Mesenchymal stem cell (in vitro differentiated cells and primary cell): ENCODE measurements at places on chromosomes 1 and 21.

GRCh38 chr1:151972542-151973248 is 21.0 kb downstream of the S100A10 start:
- H3K4me1 ChIP-seq: peaks cover 17% of the 10 kb centered on the region
- H3K27ac ChIP-seq: peak overlapping the region; percentile 89
- H3K36me3 ChIP-seq: no peaks in the 10 kb centered on the region
- DNase-seq: peak; percentile 93

DNA sequence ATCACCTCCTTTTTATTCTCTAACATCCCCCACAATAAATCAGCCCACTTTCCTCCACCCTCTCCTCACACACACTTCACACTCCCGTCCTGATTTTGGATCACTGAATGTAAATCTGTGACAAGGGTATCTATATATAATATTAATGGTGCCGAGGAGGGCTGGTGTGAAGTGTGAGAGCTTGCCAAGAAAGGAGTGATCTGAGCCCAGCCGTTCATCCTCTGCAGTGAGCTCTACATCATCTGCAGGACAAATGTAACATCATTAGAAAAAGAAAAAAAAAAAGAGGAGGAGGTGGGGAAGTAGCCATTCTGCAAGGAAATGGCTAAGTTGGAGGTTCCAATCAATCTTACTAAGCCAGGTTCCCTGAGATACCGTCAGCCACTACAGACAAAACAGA is 291.7 kb upstream of the RRP15 start:
- H3K4me3 ChIP-seq: no peak overlapping the region
- no peaks in the 10 kb centered on the region for H3K27me3 ChIP-seq
- H3K27ac ChIP-seq: no peak overlapping the region
- no peaks in the 10 kb centered on the region for H3K36me3 ChIP-seq
- no peaks in the 10 kb centered on the region for H3K4me1 ChIP-seq

GRCh38 chr1:29576510-29576909 is 340.2 kb downstream of the PTPRU start:
- no peaks in the 10 kb centered on the region for H3K36me3 ChIP-seq
- H3K4me1 ChIP-seq: peaks cover 23% of the 10 kb centered on the region
- H3K27ac ChIP-seq: no peak overlapping the region

- no peaks in the 10 kb centered on the region for H3K27me3 ChIP-seq
- no peak overlapping the region for H3K4me3 ChIP-seq
- DNase-seq: no peak
Measured at GRCh38 chr1:235296729-235297128, 31.2 kb downstream of the ARID4B start.

- peaks cover 17% of the 10 kb centered on the region for H3K36me3 ChIP-seq
- H3K27me3 ChIP-seq: peaks cover 28% of the 10 kb centered on the region
- no peaks in the 10 kb centered on the region for H3K4me1 ChIP-seq
Measured at GRCh38 chr1:18868801-18869424, 9.5 kb upstream of the TAS1R2 start.

DNA sequence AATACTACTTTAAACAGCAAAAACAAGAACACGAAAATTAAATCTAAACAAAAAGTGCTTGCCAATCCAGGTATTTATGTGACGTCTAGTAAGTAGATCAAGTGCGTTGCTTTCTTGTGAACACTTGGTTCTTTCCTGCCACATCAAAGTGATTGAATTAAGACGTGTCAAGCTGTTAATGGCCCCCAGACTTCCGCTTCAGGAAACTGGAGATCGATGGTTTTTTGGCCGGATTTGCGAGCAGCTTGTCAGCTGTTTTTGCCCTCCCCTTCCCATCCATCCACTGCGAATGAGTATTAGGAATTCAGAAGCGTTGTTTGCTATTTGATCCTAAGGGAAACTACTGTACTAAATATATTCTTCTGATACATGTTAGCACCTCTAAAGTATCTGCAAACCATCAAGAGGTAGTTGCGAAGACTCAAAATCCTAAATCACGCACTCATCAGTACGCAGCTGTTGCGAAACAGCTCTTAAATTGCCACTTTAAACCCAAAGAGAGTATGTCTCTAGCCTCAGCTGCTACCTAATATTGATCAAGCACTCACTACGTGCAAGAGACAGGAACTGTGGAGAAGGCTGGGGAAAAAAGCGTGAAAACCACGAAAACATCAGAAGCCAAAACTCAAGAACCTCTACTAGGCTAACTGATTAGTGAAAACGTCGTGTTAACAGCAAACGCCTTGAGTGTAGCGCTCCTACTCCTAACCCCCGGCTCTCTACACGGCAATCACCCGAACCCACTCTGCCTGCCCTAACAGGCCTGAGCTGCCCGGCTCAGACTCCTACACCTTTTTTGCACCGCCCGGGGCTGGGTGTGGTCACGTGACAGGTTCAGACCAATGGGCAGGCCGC is 473 bp upstream of the BRDT start:
- H3K27ac ChIP-seq: no peak overlapping the region
- no peaks in the 10 kb centered on the region for H3K36me3 ChIP-seq
- H3K4me3 ChIP-seq: no peak overlapping the region

GRCh38 chr1:244272471-244273261 is 179.0 kb downstream of the ADSS2 start:
- no peak overlapping the region for H3K4me3 ChIP-seq
- H3K36me3 ChIP-seq: no peaks in the 10 kb centered on the region
- no peak overlapping the region for H3K27ac ChIP-seq
- H3K4me1 ChIP-seq: peaks cover 11% of the 10 kb centered on the region

DNA sequence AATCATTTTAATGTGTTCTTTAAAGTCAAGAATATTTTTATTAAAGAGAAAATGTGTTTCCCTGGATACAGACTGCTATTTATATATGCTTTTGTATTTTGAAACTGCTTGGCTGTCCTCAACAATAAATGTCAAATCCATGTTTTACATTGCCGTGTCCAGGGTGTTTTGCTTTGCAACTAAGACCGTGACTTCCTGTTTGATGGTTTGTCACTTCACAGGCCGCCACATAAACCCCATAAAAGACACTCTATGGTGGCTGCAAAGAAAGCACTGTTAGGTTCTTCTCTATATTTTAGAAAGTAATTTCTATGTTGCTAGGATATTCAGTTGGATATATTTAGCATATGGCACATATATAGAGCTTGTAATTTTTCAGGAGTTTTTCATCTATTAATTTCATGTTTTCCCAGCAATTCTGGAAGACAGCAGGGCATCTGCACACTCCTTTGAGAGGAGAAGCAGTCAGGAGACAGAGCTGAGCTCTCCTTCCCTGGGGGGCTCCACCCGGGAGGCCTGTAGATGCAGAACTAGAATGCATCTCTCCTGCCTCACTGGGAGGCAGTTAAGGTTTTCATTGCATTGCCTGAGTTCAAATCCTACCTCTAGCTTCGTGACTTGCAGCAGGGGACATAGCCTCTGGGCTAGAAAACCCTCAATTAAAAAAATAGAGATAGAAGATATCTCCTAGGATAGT is 33.1 kb downstream of the PRDM2 start:
- no peak overlapping the region for H3K4me3 ChIP-seq
- no peaks in the 10 kb centered on the region for H3K36me3 ChIP-seq
- DNase-seq: no peak
- no peak overlapping the region for H3K27ac ChIP-seq
